ENCODE measurements at places on chromosomes 7 and 10. TPM values are rescaled to one million over a fixed set of nuclear protein-coding genes. Genes with fewer than 3 reads are reported as not detected.

The INHBA gene
- 4.2 TPM for total RNA-seq

The DDC gene
- not detected for total RNA-seq

The TMEM196 gene
- total RNA-seq: not detected

The HOXA1 gene
- total RNA-seq: 0.43 TPM

The SLC16A12 gene
- total RNA-seq: not detected

The FBXO24 gene
- 0.11 TPM for total RNA-seq

The MINDY3 gene
- total RNA-seq: 19.5 TPM

The SEMA3D gene
- 3.4 TPM for total RNA-seq

The SOSTDC1 gene
- total RNA-seq: not detected

The NKX1-2 gene
- total RNA-seq: not detected

The LIPK gene
- not detected for total RNA-seq

The ASAH2 gene
- 0.60 TPM for total RNA-seq

The GRM3 gene
- not detected for total RNA-seq

The TMEM184A gene
- total RNA-seq: under 0.01 TPM

The TET1 gene
- 1.1 TPM for total RNA-seq

The CCDC146 gene
- 1.2 TPM for total RNA-seq

The RBP3 gene
- not detected for total RNA-seq

The ABCB4 gene
- not detected for total RNA-seq

The GRID2IP gene
- total RNA-seq: 0.09 TPM

The RADIL gene
- 5.5 TPM for total RNA-seq

The REPIN1 gene
- total RNA-seq: 48.3 TPM

The MRPS33 gene
- 26.6 TPM for total RNA-seq

The OPTN gene
- total RNA-seq: 90.8 TPM

The GRID1 gene
- not detected for total RNA-seq

The CALML3 gene
- total RNA-seq: not detected

The OR2A7 gene
- total RNA-seq: not detected

The MUC3A gene
- total RNA-seq: under 0.01 TPM

The ASB13 gene
- total RNA-seq: 33.0 TPM

The GBF1 gene
- total RNA-seq: 11.9 TPM

The TUBB8 gene
- 0.11 TPM for total RNA-seq

The LRRD1 gene
- total RNA-seq: not detected

The PNLIPRP2 gene
- total RNA-seq: not detected

The CXCL12 gene
- 1.4 TPM for total RNA-seq

The CYP2C19 gene
- not detected for total RNA-seq

All from dermis lymphatic vessel endothelial cell (primary cell).